ENCODE measurements at places on chromosomes 1 and 21. TPM values are rescaled to one million over a fixed set of nuclear protein-coding genes. Genes with fewer than 3 reads are reported as not detected.

Gene UBXN10
- polyA plus RNA-seq, result 0.68 TPM

Gene MTARC2
- 15.4 TPM for polyA plus RNA-seq

Gene SLC22A15
- polyA plus RNA-seq, result 2.2 TPM

Gene ZNF695
- 0.18 TPM for polyA plus RNA-seq

Gene CNN3
- 38.4 TPM for polyA plus RNA-seq

Gene C1orf115
- 12.3 TPM for polyA plus RNA-seq

Gene C1orf53
- 6.2 TPM for polyA plus RNA-seq

Gene CD160
- polyA plus RNA-seq, result 0.05 TPM

Gene KCND3
- polyA plus RNA-seq, result 5.3 TPM

Gene PLA2G2C
- polyA plus RNA-seq, result not detected

Gene DOP1B
- polyA plus RNA-seq, result 1.7 TPM

Gene FAM163A
- polyA plus RNA-seq, result 0.22 TPM

Gene LRRC71
- polyA plus RNA-seq, result 0.03 TPM

Gene ASCL5
- not detected for polyA plus RNA-seq

Gene OR10Z1
- not detected for polyA plus RNA-seq

Gene CSF3R
- 74.0 TPM for polyA plus RNA-seq

Gene COA7
- polyA plus RNA-seq, result 6.8 TPM

Gene PLD5
- polyA plus RNA-seq, result 0.14 TPM

Gene SNRPE
- polyA plus RNA-seq, result 75.1 TPM

Gene KDF1
- 10.6 TPM for polyA plus RNA-seq

Gene FOXO6
- polyA plus RNA-seq, result 0.34 TPM

Gene PLEKHN1
- polyA plus RNA-seq, result 0.38 TPM

Gene IL6R
- 5.0 TPM for polyA plus RNA-seq

Gene PRAMEF11
- polyA plus RNA-seq, result not detected

Gene IL20
- 1.7 TPM for polyA plus RNA-seq

Gene ELF3
- polyA plus RNA-seq, result 2.2 TPM

Gene PGBD5
- polyA plus RNA-seq, result not detected

Gene DDAH1
- polyA plus RNA-seq, result 5.4 TPM

Gene EXTL1
- polyA plus RNA-seq, result 0.34 TPM

Gene DCST1
- not detected for polyA plus RNA-seq

Gene RNU5D-1
- not detected for polyA plus RNA-seq

Gene GABPA
- 5.0 TPM for polyA plus RNA-seq

Gene HMGN2
- polyA plus RNA-seq, result 260 TPM

Gene C1QTNF12
- polyA plus RNA-seq, result 3.5 TPM

Gene SLC1A7
- 0.03 TPM for polyA plus RNA-seq

All from adipose tissue (tissue), 3 donors.